ENCODE measurements at places on chromosomes 2 and 18.

- no peak for DNase-seq
Measured at GRCh38 chr2:9226458-9227380, 20.1 kb downstream of the ASAP2 start.

GRCh38 chr2:70541481-70542020 is 12.1 kb downstream of the TGFA start:
- DNase-seq = no peak

GRCh38 chr2:173136599-173136998 is 61.0 kb downstream of the MAP3K20 start:
- DNase-seq = no peak

- DNase-seq = no peak
Measured at GRCh38 chr18:10020171-10020570, 106.4 kb downstream of the VAPA start.

- no peak for DNase-seq
Measured at GRCh38 chr2:39216346-39217191, 27.2 kb downstream of the CDKL4 start.

DNA sequence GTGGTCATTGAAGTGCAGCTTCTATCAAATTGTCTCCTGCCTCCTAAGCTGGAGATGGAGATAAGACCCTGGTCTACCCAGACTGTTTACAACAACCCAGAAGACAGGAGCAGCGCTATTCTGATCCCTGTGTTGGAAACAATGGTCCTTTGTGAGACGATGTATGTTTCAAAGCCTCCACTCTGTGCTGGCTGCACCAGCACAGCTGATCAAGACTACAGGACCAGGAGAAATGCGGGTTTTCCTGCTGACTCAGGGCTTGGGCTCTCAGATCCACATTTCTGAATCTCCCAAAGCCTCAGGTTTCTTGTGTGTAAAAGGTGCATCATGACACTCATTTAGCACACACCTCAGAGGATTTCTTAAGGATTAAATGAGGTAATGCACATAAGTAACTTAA is 92.0 kb downstream of the POU3F3 start:
- no peak for DNase-seq

- DNase-seq = no peak
Measured at GRCh38 chr2:3172265-3172935, 205.2 kb downstream of the EIPR1 start.

- no peak for DNase-seq
Measured at GRCh38 chr2:227000123-227000522, 163.9 kb downstream of the COL4A4 start.

GRCh38 chr2:128735296-128735960 is 416.8 kb upstream of the HS6ST1 start:
- DNase-seq = peak; percentile 63

- DNase-seq = peak; percentile 44
Measured at GRCh38 chr18:32760391-32760790, 12.4 kb downstream of the KLHL14 start.

DNA sequence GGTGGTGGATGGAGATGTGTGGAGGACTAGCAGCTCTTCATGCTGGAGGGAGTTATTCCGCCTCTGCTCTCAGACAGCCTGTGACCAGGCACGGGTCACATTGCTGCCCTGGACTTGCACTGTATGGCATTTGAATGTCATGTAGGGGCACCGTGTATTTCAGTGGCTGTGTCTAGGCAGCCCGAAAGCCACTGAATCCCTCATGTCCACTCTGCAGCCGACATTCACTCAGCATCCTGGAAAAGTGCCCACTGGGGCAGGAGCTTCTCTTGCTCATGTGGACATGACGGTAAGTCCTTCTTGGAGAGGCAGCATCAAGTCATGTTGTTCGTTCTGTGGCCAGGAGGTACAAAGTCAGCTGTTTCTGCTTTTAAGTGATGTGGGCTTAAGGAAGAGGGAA is 127.9 kb downstream of the SH3RF3 start:
- no peak for DNase-seq

DNA sequence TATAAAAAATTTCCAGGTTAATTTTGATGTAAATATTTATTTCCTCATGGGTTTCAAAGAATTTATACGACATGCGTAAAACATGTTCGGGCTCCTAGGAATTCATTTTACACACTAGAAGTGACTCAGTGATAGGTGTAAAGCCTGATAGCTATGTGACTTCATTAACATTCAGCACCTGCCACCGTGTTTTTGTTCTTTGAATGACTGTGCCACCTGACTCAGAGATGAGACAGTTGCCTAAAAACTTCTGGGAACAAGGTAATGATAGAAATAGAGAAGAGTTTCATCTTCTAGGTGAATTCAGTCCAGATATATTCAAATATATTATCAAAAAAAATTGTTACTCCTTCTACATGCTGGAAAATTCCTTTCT is 10.0 kb downstream of the IL1R2 start:
- DNase-seq = no peak

DNA sequence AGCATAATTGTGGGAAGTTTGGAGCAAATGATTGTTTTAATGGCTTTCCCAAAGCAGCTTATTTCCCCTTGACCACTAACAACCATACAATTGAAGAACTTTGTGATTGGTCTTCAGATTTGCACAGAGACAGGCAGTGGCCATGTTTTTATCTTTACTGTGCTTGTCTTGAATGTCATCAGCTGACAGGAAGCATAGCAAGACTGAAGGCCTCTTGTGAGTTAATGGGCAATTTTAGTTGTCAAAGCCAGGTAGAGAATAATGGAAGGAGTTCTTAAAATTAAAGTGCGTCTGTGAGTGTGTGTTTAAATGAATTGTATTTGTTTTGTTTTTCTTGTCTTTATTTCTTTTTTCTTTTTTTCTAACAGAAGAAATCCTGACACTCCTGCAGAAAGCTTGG is 809.9 kb downstream of the TSN start:
- DNase-seq = no peak

DNA sequence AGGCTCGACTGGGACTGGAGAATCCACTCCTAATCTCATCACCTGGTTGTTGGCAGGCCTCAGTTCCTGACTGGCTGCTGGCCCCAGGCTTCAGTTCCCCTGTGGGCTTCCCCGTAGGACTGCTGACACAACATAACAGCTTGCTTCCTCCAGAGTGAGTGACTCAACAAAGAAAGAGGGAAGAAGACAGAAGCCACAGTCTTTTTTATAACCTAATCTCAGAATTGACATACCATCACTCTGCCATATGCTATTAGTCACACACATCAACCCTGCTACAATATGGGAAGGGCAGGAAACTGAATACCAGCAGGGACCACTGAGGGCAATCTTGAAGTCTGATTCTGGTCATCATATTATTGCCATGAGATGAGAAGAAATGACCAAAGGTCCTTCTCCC is 76.8 kb upstream of the SLC14A2 start:
- no peak for DNase-seq

DNA sequence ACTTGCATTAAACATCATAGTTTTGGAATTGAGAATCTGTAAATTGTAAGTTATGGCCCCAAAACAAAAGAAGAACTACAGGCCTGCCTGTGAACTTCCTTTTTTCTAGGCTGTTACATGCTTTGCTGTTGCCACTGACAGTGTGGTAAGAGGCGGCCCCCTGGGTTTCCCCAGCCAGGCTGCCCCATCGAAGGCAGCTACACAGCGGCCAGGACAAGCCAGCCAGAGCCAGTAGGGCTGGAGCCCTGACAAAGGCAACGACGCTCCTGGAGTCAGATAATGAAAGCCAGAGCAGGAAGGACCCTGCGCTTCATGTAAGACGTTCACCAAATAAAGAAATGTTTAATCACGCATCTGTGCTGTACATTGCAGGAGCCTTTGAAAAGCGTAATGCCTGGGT is 55.0 kb downstream of the ANKRD44 start:
- DNase-seq = peak; percentile 80

DNA sequence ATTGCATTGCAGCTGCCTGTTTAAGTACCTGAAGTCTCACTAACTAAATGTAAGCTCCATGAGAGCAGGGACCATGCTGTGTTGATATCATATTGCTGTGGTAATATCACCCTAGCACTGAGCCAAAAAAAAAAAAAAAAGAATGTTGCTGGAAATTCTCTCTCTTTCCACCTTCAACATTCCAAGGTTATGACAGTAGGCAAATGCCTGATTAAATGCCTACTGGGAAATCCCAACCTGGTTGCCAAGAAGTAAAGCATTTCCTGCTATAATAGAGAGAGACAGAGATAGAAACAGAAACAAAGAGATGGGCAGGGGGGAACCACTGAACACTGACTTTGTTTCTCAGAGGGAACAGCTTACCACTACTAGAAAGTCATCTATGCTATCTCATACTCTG is 1604.2 kb downstream of the LRP1B start:
- DNase-seq = no peak

DNA sequence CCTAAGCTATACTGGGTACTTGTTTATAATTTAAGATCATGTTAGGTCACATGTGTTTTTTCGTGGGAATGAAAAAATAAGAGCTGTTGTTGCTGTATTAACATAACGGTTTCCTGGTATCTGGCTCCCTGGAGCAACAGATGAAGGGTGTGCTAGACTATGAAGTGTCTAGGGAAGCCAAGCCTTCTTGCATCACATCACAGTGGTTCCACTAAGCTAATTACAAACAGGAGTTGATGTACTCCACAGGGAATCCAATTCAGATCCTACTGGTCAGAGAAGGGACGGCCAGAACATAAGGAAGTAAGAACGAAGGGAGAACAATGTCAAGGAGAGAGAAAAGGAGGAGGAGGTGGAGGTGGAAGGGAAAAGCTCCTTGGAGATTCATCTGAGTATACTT is 193.0 kb upstream of the CYP26B1 start:
- no peak for DNase-seq

DNA sequence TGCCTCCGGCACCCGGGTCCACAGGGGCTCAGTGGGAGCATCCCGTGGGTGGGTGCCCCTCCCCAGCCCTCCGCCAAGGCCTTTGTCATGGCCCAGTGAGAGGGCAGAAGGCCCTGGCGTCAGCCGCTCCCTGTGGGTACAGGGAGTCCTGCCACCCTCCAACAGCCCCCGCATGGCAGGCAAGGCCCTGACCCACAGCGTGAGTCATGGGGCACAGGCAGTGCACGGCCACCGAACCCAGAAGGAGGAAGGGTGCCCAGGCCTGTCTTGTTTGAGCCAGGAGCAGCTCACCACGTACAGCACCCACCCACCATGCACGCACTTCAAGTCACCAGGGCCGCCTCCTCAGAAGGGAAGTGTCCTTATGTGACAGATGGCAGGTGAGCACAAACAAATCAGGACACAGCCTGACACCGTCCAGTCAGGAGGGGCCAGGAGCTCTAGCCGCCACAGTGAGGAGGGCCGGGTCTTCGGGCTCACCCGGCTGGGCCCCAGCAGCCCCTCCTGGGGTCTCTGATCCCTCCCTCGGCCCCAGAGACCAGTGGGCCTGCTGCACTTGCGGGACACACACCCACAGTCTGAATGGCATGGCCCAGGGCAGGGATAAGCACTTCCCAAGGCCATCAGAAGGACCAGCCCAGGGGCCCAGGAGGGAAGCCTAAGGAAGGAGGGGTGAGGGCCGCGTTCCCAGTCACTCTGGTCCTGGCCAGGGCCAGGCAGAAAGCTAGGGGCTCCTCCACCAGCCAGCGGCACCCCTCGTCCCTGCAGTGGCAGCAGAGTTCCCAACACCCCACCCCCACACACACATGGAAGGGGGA is 25.8 kb downstream of the BIN1 start:
- peak; percentile 73 for DNase-seq
